Umbilical cord (tissue), 2 donors: ENCODE measurements at places on chromosomes 16 and 17.

GRCh38 chr16:11107780-11108465 lies 148.1 kb downstream of the SOCS1 start:
- no peak for DNase-seq

DNA sequence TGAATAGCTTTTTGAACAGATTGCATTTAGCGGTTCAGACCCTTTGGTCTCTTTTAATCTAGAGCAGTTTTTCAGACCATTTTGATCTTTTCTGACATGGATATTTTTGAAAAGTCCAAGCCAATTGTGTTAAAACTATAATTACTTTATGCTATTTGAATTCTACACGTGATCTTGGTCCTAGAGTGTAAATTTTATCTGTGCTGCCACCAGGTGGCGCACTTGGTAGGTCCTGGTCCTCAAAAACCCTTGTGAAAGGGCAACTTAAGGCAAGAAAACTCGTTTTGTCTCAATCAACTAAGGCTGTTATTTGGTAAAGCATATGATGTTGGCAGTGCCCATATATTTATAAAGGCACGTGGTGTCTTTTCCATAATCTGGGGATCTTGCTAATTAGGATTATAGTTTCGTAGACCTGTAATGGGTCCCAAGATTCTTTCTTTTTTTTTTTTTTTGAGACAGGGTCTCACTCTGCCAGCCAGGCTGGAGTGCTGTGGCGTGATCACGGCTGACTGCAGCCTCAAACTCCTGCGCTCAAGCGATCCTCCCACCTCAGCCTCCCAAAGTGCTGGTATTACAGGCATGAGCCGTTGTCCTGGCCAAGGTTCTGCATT lies 43.9 kb upstream of the TEX2 start:
- DNase-seq: peak; percentile 61

GRCh38 chr16:81780350-81780749 lies 1.3 kb downstream of the PLCG2 start:
- no peak for DNase-seq

GRCh38 chr16:47475786-47476185 lies 14.7 kb downstream of the PHKB start:
- peak; percentile 51 for DNase-seq

GRCh38 chr17:80786470-80786869 lies 205.2 kb upstream of the CHMP6 start:
- no peak for DNase-seq

DNA sequence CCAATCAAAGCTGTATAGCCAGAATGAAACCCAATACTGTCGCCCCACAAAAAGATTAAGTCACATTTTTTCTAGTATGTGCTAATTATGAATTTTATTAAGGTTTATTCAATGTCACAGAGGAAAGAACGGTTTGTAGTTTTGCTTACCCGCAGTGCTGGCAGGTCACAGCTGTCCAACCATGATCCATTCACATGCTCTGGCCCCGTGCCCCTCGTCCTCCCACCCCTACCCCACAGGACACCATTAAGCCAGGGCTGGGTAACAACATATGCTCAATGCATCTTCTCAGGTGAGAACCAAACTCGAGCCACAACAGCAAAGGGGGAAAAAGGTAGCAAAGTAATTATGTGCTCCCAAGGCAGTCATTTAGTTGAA lies 589 bp upstream of the FBF1 start:
- no peak for DNase-seq

GRCh38 chr16:70688246-70688742 lies 2.4 kb upstream of the MTSS2 start:
- peak; percentile 64 for DNase-seq

- no peak for DNase-seq
Observed at GRCh38 chr17:8656693-8657092, 26.2 kb upstream of the MYH10 start.

DNA sequence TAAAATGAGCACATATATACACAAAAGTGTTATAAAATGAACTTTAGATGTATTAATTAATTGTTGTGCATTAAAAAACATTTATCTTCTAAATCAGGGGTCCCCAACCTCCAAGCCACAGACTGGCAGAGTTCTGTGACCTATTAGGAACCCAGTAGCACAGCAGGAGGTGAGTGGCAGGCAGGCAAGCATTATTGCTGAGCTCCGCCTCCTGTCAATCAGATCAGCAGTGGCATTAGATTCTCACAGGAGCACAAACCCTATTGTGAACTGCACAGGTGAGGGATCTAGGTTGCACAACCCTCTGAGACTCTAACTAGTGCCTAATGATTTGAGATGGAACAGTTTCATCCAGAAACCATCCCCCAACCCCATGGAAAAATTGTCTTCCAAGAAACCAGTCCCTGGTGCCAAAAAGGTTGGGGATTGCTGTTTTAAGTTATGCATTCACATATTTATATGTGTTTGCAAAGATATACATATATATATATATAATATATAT lies 583.7 kb downstream of the KCNJ2 start:
- no peak for DNase-seq

GRCh38 chr17:74303305-74303704 lies 22.7 kb upstream of the KIF19 start:
- no peak for DNase-seq

GRCh38 chr17:10474536-10474935 lies 5.2 kb upstream of the MYH4 start:
- DNase-seq: no peak

GRCh38 chr16:78679546-78679945 lies 580.1 kb downstream of the WWOX start:
- no peak for DNase-seq

- no peak for DNase-seq
Observed at GRCh38 chr16:2511128-2511800, 2.5 kb upstream of the ATP6V0C start.

- DNase-seq: no peak
Observed at GRCh38 chr17:68381076-68381900, 76.0 kb downstream of the WIPI1 start.

DNA sequence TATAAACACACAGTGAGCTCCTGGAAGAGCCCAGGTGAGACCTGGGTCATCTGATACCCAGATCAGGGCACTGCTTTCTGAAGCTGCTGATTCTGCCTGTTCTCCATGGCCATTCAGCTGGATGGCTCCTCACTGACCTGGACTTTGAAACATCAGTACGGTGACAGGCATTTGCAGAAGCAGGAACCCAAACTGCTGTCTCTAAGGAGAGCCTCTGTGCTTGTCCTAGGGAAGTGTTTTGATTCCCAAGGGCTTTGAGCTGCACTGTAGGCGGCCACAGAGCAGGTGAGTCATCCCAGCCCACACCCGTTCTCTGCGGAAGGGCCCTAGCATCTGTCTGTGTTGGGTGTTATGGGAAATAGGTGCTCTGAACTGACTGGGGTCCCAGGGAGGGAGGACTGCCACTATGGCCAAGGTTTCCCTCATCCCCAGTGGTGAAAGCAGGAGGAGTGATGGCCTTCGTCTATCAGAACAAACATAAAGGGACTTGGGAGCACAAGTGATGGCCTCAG lies 60.7 kb upstream of the ADCY9 start:
- no peak for DNase-seq

- DNase-seq: no peak
Observed at GRCh38 chr17:77337150-77337549, 196.4 kb downstream of the SEC14L1 start.

DNA sequence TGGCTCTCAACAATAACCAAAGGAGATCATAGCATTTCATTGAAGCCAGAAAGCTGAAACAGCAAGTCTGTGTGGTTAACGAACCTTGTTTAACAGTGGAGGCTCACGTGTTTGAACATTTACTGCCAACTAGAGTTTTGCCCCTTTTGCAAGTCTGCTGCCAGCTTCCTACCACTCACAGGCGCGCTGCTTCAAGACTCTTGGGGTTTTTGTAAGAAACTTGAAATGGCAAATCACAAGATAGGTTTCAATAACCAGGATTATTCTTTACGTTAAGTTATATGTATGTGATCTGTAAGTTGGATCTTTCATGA lies 1.2 kb downstream of the SNTB2 start:
- peak; percentile 47 for DNase-seq

GRCh38 chr17:7196651-7197401 lies 17.7 kb upstream of the ASGR1 start:
- DNase-seq: no peak

DNA sequence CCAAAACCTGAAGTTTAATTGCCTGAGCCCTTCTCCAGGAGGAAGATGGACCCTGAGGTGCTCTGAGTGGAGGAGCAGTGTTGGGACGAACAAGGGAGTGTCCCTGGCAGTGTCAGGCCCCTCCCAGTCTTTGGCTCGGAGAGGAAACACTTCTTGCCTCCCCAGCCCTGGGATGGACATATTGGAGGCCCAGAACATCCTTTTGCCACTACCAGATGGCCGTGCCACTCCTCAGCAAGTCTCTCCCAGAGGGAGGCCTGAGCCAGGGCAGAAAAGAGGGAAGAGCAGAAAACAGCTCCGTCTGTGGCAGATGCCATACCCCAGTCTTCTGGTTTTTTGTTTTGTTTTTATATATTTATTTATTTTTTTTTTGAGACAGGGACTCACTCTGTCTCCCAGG lies 91.5 kb upstream of the CRHR1 start:
- no peak for DNase-seq

GRCh38 chr17:59167571-59168001 lies 12.0 kb downstream of the PRR11 start:
- DNase-seq: no peak

DNA sequence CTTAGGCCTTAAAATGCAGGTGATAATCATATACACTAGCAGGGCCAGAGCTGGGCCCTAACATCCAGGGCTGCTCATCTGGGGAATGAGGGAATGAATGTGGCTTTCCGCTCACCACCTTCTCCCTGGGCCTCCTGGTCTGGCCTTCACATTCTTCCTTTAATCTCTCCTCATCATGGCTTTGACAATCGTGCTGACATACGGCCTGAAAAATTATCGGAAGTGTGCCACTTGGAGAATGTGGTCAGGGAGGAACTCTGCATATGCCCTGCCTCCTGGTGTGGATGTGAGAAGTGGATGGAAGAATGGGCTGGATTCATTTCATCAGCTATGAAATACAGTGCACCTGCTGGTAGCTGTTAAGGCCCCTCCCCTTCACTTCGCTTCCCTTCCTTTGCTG lies 2.4 kb downstream of the WSCD1 start:
- no peak for DNase-seq

GRCh38 chr16:11198828-11199227 lies 57.2 kb downstream of the SOCS1 start:
- DNase-seq: no peak

DNA sequence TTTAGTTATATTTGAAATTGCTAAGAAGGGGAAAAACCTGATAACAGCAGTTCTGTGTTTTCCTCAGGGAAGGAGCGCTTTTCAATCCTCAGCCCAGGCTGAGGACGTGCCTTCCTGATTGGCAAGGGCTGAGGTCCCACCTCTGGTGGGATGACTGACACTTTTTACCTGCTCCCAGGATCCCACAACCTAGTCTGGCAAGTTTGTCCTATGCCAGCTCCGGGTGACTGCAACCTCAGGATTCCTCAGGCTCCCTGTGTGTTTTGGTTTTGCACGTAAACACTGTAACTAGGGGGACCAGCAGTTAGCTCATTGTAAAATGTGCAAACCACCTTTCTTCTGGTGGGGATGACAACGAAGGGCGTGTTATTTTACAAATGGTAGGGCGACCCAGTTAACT lies 7.5 kb downstream of the MARCHF10 start:
- peak; percentile 47 for DNase-seq

DNA sequence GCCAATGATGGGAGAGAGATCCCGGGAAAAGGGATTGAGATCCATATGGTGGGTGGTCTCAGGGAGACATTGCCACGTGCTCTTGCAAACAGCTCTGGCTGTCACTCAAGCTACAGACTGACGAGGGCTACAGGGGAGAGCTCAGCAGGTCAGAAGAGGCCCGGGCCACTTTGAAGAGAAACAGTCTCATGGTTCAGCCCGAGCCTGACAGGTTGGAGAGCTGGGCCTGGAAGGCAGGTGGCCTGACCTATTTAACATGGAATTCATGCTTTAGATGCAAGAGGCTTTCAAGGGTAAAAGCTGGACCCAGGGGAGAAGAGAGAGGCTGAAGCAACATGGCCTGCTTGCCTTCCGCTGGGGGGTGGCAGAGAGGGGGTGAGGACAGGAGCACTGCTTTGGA lies 81.0 kb upstream of the BRD7 start:
- DNase-seq: no peak

DNA sequence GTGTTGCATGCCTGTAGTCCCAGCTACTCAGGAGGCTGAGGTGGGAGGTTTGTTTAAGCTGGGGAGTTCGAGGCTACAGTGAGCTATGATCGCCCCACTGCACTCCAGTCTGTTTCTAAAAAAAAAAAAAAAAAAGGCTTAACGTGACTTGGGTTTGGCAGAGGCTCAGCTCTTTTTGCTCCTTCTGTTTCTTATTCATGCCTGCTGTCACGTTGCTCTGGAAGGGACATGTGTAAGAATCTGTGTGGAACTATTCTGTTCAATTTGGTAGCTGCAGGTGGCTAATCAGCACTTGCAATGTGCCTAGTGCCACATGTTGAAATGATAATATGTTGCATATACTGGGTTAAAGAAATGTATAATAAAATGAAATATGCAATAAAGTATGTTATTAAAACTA lies 20.9 kb upstream of the SYT17 start:
- DNase-seq: no peak

- no peak for DNase-seq
Observed at GRCh38 chr16:12965274-12965804, 63.9 kb downstream of the SHISA9 start.

DNA sequence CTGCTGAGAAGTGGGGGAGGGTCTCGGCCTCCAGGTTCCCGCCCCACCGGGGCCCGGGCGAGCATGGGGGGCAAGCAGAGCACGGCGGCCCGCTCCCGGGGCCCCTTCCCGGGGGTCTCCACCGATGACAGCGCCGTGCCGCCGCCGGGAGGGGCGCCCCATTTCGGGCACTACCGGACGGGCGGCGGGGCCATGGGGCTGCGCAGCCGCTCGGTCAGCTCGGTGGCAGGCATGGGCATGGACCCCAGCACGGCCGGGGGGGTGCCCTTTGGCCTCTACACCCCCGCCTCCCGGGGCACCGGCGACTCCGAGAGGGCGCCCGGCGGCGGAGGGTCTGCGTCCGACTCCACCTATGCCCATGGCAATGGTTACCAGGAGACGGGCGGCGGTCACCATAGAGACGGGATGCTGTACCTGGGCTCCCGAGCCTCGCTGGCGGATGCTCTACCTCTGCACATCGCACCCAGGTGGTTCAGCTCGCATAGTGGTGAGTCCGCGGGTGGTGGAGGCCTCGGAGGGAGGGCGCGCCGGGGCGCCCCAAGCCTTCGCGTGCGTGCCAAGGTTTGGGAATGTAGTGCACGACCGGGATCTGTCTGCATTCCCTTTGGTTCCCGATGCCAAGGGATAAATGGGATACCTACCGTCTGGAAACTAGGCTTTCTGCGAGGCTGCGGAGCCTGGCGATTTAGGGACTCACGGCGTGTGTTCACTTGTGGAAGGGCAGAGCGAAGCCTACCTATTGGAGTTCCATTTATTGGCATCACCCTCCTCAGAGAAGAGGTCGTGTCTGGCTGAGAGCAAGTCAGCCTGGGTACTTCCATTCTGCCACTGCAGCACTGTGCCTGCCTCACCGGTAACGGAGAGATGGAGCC lies 1.0 kb downstream of the ZNRF1 start:
- DNase-seq: peak; percentile 40

- DNase-seq: no peak
Observed at GRCh38 chr16:89324056-89325010, 106.8 kb downstream of the ZNF778 start.

- no peak for DNase-seq
Observed at GRCh38 chr17:68709461-68709860, 108.3 kb upstream of the FAM20A start.
